NCI-H226 (cell line): ENCODE measurements at places on chromosomes 1 and 21.

DNA sequence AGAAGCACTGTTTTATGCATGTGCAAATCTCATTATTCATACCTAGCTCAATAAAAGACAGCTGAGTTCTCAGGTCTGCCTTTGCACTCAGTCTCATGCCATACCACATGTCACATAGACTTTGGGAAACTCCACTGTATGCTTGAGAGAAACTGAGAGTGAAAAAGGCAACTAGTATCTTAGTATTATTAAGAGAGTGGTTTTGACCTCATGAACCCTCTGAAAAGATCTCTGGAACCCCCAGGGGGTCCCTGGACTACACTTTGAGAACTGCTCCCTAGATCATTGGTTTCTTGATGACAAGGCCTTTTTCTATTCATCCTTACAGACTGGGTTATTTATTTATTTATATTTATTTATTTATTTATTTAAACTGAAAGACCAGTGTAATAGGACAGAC is 3.7 kb upstream of the RHEX start:
- DNase-seq = no peak

GRCh38 chr1:226943156-226943555 is 3.1 kb downstream of the COQ8A start:
- no peak for DNase-seq

GRCh38 chr1:205580140-205580922 is 51.5 kb downstream of the ELK4 start:
- DNase-seq = no peak

GRCh38 chr1:2103266-2103900 is 53.2 kb downstream of the PRKCZ start:
- no peak for DNase-seq

GRCh38 chr1:40803447-40803846 is 19.9 kb downstream of the KCNQ4 start:
- DNase-seq = no peak

GRCh38 chr1:29835874-29836273 is 599.6 kb downstream of the PTPRU start:
- DNase-seq = no peak

DNA sequence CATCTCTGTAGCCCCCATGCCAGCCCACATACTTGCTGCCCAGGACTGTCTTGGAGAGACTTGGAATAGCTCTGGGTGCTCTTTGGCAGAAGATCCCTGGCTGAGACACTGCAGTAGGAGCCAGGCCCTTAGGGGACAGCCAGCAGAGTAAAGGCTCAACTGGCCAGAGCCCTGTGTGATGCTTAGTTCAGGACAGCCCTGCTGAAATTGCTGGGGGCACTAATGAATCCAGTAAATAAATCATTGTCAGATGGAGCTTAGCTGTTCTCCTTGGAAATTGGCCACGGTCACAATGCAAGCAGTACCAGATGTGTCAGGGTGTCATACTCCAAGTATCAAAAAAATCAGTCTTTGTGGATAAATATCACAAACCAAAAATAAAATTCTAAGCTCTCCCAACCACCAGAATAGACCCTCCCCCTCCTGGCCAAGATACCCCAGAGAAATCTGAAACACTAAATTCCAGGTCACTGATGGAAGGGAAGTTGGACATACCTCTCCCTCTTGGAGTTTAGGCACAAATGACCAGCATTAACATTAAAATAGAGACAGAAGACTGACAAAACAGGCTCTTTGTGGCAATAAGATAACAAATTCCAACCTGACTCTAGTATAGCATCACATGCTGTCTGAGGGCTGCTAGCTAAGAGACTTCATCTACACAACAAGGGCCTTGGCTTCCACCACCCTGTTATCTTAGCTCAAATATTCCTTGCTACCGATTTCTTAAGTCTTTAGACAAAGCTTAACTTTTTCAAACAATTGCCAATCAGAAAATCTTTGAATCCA is 83.2 kb upstream of the DNAH14 start:
- DNase-seq = no peak

DNA sequence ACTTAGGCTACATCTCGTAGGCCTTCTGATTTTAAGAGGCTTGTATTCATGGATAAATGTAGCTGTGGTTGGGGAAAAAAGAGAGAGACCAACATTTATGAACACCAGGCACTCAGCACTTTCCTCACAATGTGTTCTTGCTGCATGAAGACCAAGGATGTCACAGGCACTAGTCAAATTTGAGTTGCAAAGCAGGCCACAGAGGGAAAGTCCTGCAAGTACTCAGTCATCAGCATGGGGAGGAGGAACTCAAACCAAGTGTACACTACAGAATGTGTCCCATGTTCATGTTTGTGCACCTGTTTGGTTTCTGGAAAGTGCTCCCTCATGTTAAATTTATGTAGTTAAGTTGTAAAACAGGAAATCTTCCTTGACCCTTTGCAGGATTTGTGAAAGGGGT is 8.7 kb upstream of the MAP3K7CL start:
- DNase-seq = no peak

DNA sequence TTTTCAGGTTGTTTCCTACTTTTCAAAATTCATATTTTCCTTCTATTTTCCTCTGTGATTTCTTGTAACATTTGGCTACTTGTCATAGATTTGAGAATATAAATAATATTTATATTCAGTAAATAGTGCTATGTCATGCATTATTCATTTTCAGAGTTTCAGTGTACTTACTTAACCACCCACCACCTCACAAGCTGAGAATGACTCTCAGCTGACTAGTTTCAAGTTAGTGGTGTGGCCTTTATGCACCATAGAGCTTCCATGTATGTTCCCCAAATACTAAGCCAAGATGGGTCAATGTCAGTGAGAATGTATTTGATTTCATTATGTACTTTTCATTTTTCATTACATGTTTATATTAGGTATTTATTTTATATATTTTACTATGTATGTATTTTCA is 56.9 kb upstream of the RGS1 start:
- DNase-seq = no peak

GRCh38 chr1:244860078-244860477 is 4.3 kb downstream of the HNRNPU start:
- no peak for DNase-seq

GRCh38 chr1:59671066-59671952 is 143.4 kb upstream of the HOOK1 start:
- no peak for DNase-seq

DNA sequence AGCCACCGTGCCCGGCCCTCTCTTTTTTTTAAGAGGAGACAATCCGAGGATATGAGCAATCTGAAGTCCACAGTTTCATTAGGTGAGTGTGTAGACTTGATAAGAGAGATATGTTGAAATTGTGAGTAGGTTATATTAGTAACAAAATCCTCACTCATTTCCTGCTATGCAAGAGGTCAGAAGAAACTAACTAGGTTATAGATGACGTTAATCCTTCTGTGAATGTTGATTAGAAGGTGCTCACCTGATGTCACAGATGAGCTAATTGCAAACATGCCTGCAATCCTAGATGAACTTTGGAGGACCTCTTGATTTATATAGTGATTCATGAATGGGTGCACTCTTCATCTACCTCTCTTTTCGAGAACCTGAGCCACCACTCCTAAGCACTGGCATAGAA is 29.3 kb downstream of the NTMT2 start:
- DNase-seq = peak; percentile 6

DNA sequence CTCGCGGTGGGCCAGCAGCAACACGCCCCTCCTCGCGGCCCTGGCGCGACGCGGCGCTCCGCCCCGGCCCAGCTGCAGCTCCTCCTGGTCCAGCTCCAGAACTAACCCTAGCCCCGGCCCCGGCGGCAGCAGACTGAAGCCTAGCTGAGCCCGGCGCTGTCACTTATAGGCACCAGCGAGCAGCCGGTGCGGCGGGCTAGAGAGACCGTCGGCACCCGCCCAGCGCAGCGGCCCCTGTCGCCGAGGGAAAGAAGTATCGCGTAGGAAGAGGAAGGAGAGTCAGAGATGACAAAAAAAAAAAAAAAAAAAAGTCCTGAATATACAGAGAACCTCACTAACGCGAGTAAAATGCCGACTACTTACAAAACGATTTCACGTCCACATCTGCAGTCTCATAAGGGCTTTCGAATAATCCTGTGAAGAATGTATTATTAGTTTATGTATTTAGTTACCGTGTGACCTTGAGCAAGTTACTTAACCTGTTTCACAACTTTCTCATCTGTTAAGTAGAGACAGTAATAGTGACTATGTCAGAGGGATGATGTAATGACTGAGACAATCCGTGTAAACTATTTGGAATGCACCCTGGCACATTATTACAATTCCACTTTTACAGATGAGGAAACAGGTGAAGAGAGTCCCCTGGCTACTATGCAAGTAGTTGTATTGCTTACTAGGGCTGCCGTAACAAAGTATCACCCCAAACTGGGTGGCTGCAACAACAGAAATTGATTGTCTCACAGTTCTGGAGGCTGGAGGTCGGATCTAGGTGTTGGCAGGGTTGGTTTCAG is at the start of gene SLC9A1:
Gene SLC9A1, minus strand, starts transcription at position 135 of the 791 bp plus-strand sequence. CDS start 791 bp downstream, outside the sequence.
- DNase-seq = peak; percentile 79

- DNase-seq = no peak
These were observed 26.1 kb downstream of the PKP1 start for GRCh38 chr1:201309416-201309815.

DNA sequence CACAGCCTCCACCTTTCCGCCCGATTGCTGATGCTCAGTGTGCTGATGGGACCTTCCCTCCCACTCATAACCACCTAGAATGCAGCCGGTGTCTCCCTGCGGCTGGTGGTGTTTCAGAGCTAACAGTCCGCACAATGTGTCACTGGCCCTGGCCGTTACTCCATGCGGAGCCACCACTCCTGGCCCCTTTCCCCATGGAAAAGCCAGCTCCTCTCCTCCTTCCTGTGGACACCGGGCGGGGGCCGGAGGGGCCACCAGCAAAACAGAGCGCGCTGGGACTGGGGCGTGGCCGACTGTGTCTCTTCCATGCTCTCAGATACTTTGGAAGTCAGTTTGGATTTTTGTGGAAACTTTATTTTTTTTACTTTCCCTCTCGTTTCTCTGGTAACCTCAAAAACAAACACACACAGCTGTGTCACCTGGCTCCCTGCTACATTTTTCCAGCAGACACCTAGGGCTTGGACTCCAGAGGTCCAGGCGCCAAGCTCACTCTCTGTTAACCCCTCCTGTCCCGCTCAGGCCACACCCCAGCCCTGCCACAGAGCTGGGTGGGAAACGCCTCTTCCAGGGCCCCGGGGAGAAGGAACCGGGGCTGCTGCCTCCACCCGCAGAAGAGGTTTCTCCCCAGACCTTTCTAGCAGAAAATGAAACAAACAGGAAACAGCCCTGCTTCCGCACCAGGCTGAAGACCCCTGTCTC is 32.5 kb upstream of the COL6A2 start:
- no peak for DNase-seq

DNA sequence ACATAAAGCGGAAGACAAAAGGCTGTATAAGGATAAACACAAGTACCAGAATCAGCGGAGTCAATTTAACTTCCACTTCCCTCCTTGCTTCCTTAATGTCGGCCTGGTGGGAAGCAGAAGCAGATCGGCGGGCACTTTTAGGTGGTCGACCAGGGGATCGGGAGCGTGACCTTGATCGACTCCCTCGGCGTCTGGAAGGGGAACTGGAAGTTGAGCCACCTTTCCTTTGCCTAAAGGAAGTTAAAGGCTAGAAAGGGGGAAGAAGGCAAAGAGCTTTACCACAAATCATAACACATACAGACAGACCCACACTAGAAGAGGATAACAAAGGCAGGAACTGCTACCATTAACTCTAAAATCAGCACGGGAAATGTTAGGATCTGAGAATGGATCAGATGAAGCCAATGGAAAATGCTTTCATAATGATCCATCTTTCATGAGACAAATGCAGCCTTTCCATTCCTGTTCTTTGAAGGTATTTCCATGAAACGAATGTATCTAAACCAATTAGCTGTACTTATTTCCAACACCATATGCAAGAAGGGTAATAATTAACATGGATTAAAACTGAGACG is 5.7 kb downstream of the LBR start:
- DNase-seq = no peak

GRCh38 chr1:107991371-107992066 is 26.5 kb upstream of the VAV3 start:
- peak; percentile 63 for DNase-seq

DNA sequence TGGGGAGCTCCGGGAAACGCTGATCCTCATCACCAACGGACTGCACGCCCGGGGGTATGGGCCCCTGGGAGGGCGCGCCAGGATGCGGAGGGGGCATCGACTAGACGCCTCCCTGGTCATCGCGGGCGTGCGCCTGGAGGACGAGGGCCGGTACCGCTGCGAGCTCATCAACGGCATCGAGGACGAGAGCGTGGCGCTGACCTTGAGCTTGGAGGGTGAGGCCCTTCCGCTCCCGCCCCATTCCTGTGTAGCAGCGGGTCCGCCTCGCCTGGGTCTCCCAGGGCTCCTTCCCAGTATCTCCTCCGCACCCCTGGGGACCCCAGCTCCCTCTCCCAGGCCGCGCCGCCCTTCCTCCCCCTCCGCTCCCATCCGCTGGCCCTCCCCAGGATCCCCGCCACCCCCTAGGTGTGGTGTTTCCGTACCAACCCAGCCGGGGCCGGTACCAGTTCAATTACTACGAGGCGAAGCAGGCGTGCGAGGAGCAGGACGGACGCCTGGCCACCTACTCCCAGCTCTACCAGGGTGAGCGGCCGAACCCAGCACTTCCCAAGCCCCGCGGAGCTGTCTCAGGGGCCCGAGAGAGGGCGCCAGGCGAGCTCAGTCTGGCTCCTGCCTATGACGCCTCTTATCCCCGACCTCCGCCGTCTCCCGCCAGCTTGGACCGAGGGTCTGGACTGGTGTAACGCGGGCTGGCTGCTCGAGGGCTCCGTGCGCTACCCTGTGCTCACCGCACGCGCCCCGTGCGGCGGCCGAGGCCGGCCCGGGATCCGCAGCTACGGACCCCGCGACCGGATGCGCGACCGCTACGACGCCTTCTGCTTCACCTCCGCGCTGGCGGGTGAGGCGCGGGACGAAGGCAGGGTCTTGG is 5.0 kb downstream of the HAPLN2 start:
- peak; percentile 44 for DNase-seq

DNA sequence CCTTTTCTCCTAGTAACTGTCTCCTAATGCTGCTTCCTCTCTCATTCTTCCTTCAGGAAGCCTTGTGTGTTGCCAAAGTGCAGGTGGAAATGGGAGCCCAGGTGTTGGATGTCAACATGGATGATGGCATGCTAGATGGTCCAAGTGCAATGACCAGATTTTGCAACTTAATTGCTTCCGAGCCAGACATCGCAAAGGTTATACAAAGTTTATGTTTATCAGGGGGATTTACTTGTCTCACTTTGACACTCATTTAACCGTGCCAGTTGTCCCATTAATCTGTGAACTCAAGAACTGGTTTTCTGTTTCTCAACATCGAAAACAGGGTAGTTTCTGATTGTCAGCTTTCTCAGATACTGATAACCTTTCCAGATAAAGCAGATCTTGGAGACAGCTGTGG is 40.4 kb downstream of the MTR start:
- DNase-seq = no peak

GRCh38 chr1:212780759-212781158 is 10.8 kb downstream of the NSL1 start:
- DNase-seq = no peak

DNA sequence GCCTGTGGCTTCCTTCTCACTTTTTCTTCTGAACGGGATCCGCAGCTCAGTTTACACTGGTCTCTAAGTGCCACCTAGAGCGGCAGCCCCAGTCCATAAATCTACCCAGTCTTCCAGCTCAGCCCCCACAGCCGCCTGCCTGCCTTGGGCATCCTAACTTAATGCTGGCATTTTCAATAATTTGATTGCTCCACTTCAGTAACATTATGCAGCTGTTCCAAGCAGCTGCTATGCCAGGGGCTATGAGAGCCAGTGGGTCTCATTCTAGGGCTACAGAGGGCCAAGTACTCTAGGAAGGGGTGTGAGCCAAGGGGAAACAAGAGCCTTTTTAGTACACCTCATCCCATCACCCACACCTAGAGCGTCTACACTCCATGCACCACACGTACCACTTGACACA is 48.4 kb upstream of the COA6 start:
- DNase-seq = no peak

- DNase-seq = no peak
These were observed 678.7 kb downstream of the MATN1 start for GRCh38 chr1:30044656-30045144.
